AML-193 (cell line): ENCODE measurements at places on chromosomes 12 and 14.

DNA sequence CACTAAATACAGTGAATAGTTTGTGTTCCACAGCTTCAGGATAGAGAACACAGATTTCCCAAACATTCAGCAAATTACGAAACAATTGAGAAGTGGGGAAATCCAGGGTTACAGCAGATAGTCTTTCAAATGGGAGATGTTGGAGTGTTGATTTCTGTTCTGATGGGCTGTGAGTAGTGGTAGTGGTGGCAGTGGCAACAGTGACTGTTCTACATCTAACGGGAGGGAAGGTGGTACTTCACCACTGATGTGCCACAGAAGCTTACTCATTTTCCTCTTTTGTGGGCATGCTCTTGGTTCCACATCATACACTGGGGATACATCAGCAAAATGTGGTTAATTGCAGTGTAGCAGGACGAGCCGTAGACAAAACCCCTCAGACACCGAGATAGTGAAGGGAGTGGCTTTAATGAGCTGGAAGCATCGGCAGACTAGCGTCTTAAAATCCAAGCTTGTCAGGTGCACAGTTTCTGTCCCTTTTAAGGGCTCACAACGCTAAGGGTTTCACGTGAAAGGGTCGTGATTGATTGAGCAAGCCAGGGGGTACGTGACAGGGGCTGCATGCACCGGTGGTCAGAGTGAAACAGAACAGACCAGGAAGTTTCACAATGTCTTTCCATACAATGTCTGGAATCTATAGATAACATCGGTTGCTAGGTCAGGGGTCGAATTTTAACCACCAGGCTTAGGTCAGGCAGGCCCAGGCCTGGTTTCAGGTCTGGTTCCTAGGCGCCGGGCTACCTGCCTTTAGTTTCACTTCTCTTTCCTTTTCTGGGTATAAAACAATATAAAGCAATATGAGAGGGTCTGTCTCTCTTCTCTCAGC lies 330.6 kb upstream of the FBXO33 start:
- no peak for DNase-seq

- no peak for DNase-seq
Observed at GRCh38 chr12:59041241-59042121, 121.2 kb upstream of the LRIG3 start.

GRCh38 chr14:88849716-88850115 lies 25.3 kb downstream of the TTC8 start:
- DNase-seq: peak; percentile 52

DNA sequence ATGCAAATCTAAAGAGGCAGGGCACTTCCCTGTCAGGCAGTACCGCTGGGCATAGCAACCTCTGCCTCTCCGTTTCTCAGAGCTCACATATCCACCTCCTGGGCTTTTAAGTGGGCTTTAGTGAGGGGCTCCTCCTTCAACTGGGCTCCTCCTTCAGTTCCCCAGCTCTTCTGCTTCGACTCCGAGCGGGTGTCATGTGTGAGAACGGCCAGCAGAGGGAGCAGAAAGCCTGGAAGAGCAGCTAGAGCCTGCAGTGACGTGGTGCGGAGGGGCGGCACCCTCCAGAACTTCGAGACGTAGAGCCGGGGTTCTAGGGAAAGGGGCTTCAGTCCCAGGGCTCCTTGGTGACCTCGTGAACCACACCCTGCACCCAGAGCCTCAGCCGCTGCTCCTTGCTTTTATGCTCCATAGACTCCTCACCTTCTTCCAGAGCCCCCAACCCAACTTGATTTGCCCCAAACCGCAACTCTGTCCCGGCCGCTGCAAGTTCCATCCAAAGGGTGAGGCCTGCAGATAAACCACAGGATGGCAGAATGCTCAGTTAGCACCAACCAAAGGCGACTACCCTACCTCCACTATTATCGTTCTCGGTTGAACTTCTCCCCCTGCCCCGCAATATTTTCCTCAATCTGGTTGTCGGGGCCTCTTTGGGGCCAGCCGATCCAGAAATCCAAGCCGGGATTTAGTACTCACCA lies 383 bp upstream of the GLI1 start:
- peak; percentile 92 for DNase-seq

DNA sequence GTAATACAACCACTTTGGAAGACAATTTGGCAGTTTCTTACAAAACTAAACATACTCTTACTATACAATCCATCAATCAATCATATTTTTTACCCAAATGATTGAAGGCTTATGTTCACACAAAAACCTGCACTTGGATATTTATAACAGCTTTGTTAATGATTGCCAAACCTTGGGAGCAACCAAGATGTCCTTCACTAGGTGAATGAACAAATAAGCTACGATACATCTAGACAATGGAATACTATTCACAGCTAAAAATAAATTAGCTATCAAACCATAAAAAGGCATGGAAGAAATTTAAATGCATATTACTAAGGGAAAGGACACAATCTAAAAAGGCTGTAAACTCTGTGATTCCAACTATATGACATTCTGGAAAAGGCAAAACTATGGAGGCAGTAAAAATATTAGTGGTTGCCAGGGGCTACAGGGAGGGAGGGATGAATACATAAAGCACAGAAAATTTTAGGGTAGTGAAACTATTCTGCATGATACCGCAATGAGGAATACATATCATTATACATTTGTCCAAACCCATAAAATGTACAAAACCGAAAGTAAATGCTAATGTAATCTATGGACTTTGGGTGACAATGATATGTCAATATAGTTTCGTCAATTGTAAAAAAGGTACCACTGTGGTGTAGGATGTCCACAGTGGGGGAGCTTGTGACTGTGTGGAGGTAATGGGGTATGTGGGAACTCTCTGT lies 70.5 kb downstream of the GPR65 start:
- DNase-seq: no peak

GRCh38 chr14:60971271-60971670 lies 9.6 kb downstream of the TRMT5 start:
- DNase-seq: no peak

GRCh38 chr12:54393207-54393609 lies 8.7 kb upstream of the ZNF385A start:
- no peak for DNase-seq

- no peak for DNase-seq
Observed at GRCh38 chr14:59588101-59588500, 11.5 kb upstream of the CCDC175 start.

- no peak for DNase-seq
Observed at GRCh38 chr12:101876322-101876860, 989 bp upstream of the DRAM1 start.

DNA sequence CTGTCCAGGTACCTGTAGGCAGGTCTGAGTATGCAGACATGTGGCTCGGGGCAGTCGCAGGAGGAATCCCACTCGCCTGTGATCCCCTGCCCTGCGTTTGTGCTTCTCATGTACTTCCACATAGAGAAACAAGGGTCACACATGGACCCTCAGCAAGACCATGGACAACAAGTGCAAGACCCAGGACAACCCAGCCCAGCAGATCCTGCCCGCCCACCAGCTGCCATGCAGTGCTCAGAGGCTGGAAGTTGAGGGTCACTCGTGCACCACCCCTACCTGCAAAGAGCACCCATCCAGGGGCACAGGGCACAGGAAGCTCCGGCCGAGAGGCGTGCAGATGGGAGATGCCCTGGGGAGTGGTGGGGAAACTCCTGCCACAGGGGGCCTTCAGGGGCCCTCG lies 67.5 kb upstream of the C14orf180 start:
- no peak for DNase-seq

- DNase-seq: no peak
Observed at GRCh38 chr12:29282031-29282816, 98.7 kb downstream of the ERGIC2 start.

DNA sequence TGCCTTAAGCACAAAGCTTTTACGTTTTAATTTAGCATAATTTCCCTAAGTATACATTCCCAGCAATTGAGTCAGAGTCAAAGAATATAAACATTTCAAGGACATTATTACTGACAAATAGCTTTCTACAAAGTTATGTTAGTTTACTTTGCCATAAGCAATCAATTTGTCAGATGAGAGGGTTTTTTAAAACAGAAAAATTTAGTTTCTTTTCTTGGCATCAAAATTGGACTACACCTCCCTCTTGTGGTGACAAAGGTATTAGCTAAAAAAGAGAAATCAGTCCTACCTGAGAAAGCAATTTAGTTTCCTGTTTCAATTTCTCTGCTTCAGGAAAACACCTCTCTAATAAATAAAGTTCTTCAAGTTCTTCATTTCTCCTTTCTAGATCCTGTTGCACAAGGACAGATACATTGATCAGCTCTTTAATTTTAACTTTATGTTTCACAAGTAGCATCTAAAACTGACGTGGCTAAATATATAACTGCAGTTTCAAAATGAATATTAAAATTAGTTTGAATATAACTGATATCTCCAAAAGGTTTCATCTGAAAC lies 39.9 kb downstream of the DNAI7 start:
- peak; percentile 55 for DNase-seq

DNA sequence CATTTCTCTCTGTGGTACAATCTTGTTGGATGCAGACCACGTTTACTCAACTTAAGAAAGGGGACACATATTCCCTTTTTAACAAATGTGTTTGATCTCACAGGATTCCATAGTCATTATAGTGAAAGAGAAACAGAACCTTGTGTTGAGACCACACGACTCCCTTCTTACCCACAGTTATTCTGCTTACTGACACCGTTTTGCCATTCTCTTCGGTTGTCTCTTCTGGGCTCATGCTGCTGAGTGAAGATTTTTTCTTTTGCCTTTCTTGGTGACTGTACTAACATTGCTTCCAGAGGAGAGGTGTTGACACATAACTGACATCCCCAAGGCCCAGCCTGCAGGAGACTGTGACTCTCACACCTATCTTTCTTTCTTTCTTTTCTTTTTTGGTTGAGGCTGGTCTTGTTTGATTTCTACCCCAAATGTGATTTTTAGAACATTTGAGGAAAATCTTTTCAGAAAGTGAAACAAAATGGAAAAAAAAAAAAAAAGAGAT lies 61.2 kb upstream of the OTOGL start:
- DNase-seq: no peak

GRCh38 chr12:32661706-32662105 lies 17.4 kb upstream of the DNM1L start:
- no peak for DNase-seq

DNA sequence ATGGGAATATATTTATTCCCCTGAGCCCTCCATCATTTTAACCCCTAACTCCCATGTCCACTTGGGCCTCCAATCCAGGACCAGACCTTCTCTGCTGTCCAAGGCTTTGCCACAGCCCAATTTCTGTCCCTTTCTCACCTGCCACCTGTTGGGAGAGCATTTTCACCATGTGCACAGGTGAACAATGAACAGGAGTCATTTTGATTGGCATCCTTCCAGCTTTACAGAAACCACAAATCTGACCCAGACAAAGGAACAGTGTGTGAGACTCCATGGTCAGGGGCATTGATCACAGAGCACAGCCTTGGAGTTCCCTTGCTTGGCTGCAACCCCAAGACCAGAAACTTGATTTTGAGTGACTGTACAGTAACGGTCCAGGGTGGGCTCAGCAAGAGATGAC lies 91.9 kb downstream of the CRACR2A start:
- DNase-seq: no peak

DNA sequence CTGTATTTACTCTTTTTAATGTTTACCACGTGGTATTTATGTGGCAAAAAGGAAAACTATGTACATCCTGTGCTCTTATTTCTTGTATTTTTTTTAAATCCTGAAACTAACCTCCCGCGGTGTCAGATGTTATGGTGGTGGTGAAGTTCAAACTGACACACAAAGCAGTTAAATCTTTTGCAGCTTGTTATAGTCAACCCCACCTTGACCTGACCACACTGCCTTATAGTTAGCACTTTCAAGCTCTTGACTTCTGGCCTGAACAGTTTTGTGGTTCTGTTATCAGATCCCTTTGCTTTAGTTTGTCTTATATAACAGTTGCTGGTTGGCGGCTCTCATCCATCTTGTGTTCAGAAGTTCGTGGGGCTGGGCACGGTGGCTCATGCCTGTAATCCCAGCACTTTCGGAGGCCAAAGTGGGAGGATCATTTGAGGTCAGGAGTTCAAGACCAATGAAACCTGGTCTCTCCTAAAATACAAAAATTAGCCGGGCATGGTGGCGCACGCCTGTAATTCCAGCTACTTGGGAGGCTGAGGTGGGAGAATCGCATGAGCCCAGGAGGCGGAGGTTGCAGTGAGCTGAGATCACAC lies 2.1 kb downstream of the UNG start:
- no peak for DNase-seq

- DNase-seq: no peak
Observed at GRCh38 chr12:57099766-57100165, 10.9 kb downstream of the NAB2 start.

- no peak for DNase-seq
Observed at GRCh38 chr12:9961106-9961505, 10.1 kb upstream of the CLEC12A start.

DNA sequence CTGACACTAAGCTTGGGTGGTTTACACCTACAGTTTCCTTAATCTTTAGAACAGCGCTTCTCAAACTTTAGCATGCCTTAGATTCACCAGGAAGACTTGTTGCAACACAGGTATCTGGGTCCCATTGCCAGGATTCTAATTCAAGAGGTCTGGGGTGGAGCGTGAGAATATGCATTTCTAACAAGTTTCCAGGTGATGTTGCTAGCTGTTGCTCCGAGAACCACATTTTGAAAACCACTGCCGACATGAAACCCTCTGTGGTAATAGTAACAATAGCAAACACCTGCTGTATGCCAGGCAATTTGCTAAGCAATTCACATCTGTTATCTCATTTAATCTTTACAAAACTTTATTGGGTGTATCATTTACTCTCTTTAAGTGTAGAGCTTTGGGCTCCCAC lies 58.6 kb downstream of the TRHDE start:
- DNase-seq: no peak

DNA sequence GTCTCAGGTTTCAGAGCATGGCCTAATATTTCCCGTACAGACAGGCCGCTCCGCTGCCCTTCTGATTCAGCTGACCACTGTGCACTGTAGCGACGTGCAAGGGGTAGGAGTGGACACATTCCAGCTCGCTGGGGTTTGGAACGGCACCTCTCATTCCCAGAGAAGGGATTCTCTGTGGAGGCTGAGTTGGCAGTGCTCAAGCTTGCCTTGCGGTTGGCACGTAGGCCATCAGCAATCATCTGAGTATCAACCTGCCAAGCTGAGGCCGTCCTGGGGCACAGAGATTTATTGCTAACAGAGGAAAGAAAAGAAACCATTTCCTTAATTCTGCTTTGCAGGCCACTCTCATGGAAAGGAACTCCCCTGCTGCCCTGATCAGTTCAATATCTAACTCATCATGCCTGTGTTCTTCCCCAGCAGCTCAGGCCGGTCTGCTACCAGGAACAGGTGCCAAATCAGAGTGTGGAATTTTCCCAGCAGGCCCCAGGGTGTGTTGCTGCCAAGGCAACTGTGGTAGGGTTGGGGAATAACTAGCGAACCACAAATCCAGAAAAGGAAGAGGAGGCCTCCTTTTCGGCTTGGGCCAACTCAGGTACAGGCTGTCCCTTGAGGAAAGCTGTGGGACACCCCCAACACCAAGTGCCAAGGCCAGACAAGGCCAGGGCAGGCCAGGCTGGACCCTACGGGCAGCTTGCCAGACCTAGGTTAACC lies 92.5 kb downstream of the SSPN start:
- no peak for DNase-seq

GRCh38 chr12:49131051-49131893 lies at the start of gene TUBA1B:
TUBA1B (minus strand) TSS chr12:49131395; CDS start chr12:49131300, 95 bp downstream.
- peak; percentile 81 for DNase-seq

DNA sequence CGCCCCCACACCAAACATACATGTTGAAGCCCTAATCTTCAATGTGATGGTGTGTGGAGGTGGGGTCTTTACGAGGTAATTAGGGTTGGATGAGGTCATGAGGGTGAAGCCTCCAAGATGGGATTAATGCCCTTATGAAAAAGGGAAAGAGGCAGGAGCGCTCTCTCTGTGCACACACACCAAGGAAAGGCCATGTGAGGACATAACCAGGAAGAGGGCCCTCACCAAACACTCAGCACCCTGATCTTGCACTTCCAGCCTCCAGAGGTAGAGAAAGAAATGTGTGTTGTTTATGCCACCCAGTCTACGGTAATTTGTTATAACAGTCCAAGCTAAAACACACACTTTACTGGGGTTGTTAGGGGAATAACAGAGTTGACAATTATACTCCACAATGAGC lies 14.6 kb upstream of the PITPNM2 start:
- no peak for DNase-seq
